Jurkat, Clone E6-1 (cell line): ENCODE measurements at places on chromosomes 6 and 20.
A peak's percentile ranks its signal among the peaks of the same experiment; 100 is the strongest.

DNA sequence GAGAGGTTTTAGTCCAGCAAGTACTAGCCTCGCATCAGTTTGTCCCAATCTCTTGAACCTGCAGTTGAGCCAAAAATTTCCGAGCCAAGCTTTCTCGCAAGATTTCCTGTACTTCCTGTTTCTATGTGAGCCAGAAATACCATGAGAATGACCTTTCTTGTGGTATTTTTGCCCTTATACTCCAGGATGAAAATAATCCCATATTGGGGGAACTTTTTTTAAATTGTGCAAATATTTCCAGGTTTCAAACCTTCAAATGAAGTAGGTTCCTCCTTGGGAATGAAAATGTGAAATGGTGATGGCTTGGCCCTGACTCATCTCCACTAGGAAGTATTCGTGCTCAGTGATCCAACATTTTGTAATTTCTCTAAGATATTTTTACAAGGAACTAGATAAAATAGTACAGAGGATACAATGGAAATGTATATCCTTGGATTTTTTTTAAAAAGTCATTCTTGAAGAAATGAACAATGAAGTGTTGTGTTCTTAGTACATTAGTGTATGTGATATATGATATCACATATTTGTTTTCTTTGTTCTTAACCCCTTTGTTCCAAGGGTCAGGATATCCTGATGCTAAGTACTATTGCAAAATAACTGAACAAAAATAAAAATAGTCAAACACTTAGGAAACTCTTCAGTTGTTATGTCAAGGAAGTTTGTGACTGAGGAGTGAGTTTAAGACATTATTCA is 184.0 kb downstream of the PDE7B start:
- DNase-seq, result no peak

DNA sequence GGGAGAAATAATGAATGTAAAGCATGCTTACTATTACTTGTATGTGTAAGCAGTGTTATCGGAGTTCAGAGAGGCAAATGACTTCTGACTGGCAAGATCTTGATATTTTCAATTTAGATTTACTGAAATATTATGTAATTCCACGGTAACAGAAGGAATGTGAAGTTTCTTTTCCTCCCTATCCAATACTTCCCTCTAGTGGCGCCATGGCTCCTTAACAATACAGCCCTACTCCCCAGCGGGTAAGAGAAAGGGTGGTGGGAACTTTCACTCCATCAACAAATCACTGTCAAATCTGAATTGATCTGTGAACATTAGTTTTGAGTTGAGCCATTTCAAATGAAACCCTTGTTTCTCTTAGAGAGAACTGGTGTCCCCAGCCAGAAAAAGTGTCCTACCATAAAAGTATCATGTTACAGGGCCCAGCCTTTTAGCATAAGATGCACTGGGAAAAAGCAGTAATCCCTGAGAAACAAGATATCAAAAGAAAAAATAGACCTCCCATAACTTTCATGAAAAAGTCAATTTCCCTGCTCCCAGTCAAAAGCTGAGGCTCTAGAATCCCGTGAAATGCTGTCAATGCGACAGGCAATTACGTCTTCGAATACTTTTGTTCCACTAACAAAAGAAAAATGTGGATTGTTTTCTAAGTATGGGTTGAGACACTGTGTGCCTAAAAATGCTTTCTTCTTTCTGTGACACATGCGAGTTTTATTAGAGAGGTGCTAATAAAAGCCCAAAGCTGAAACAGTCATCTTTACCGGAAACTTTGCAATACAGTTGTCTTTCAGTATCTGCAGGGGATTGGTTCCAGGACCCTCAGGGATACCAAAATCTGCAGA is 12.9 kb downstream of the COX7A2 start:
- no peak for DNase-seq

GRCh38 chr20:62742550-62742949 is 33.9 kb downstream of the NTSR1 start:
- no peak for DNase-seq

- no peak for DNase-seq
Observed at GRCh38 chr6:99192561-99192960, 156.9 kb downstream of the FAXC start.

DNA sequence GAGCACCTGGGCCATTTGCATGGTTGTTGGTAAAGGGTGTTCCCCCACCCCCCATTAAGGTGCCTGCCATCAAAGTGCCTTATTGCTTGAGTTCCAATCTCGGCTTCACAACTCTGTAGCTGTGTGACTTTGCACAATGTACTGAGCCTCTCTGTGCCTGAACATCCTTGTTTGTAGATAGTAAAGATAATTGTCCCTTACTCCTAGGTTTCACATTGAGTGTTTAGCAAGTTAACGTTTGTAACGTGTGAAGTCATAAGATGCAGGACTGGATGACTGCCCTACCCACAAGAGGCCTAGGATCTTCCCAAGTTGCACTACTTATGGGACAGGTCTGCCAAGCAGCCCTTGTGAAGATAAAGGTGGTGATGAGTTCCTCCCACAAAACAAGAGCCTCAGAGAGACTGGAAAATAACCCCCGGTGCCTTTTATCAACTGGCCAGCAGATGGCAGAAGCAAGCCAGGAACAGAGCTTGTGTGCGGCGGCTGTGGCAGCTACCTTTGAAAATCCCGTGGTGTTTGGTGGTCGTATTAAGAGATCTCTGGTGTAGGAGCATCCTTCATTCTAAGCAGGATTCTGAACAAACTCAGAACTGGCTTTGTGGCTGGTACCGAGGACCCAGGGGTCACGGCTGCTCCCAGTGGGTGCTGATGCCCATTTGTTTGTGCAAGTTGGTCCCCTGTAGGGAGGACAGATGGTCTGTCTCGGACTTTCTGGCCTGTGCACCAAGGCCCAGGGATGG is 99.1 kb downstream of the CDH26 start:
- DNase-seq, result peak; percentile 95

DNA sequence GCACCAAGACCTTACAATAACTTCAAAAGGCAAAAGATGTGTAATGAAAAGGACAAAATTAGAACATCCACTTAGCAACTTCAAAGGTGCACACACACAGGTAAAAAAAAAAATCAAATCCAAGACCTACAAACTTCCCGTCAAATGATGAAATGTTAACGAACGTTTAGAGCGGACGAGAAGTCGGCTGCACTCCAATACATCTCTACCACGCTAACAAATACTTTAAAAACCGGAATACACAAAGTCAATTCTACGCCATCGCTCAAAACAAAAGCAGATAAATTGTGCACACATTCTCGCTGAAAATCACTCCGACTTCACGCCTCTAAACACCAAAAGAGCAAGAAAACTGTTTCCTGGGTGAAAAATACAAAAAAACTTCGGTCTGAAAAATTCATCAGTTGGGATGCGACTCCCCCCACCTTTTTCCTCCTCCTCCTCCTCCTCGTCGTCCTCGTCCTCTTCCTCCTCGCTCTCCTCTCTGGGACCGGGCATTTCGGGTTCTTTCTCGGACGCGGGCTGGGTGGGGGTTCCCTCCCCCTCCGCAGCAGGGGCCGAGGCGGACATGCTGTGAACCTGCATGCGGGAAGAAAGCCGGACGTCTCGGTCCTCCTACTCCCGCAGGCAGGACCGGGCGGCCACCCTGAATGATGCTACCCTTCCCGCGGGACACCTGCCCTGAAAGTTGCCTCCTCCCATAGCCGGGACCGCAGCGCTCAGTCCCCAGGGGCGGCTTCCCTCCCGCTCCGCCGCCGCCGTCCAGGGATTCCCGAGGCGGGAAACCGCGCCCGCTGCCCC is 712 bp downstream of the DEK start:
- DNase-seq, result no peak

DNA sequence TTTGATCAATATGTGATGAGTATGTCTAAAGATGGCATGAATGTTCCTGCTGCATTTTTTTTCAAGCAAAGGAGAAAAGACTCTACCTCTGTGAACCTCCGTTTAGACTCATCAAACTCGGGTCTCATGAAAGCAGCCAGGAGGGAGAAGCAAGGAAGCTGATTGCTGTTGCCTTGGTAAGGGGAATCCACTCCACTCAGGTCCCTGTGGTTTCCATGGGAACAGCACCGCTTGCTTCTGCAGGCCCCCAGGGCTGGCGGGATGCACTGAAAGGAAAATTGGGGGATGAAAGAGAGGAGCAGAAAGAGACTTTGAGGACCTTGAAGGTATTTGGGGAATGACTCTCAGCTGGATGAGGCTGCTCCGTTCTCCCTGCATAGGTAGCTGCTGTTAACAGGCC is 249.6 kb upstream of the RIN2 start:
- no peak for DNase-seq

DNA sequence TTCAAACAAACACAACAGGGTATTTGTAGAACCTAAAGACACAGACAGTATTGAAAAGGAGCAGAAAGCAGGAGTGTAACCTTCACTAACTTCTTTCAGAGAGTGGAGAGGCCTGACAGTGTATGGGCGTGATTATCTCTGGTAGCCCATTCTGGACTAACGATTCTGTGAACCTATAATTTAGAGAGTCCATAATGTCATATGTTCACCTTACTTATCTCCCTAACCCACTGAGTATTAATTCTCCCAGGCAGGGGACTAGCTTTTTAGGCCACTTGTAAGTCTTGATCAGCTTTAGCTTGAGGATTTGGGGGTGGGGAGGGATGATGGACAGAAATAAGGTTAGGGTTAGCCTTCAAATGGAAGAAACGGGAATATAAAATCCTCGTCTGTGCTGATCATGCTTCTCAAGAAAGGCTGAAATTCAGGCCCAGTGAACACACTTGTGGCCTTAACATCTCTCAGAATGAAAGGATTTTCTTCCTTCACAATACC is 2.8 kb upstream of the PARD6B start:
- DNase-seq, result no peak

DNA sequence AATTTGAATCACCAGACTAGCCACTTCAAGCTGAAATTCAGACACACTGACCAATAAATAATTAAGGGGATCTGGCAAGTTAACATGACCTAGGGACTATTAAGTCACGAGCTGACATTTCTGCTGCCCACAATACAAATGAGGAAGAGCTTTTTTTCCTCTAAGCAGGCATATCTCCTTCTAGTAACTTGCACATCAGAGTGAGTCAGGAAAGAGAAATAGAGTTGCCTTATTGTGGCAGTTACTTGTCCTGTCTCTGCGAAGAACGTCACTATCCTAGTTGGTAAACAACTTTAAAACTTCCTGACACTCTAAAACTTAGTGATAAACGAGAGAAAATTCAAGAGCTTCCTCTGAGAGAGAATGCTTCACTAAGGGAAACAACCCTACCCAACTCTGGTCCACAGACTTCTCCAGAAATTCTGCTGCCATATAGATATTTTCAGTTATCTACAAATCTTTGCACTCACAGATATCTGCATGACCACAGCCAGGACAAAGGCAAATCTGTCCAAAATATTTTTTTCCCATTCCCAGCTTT is 4.2 kb downstream of the PLA2G7 start:
- no peak for DNase-seq

- DNase-seq, result no peak
Observed at GRCh38 chr6:149044528-149044927, 273.0 kb upstream of the TAB2 start.

DNA sequence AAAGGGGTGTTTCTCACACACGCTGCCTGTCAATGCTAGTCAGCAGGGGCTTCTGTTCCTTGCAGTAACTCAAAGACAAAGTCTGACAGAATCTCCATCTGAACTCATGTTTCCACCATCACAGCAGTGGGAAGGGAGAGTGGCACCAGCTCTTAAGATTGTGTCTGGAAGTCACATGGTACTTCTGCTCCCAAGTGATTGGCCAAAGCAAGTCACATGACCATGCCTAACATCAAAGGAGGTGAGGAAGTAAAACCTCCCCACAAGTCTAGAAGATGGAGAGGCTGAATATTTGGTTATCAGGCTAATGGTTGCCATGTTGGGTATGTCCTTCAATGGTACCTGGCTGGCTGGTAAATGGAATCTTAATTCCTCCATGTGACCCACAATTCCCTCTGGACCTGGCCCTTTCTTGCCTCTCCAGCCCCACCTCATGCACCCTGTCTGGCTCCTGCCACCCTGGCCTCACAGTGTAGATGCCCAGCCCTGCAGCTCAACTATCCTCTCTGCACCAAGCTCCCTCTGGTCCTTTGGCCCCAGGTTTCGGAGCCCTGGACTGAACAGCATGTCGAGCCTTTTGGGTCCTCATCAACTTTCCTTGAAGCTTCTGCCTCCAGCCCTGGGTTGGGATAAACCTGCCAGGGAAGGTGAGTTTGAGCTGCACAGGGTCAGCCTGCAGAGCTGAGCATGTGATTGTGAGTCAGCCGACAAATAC is 51.0 kb upstream of the PMEPA1 start:
- DNase-seq, result no peak

- no peak for DNase-seq
Observed at GRCh38 chr20:33444797-33445560, 1.4 kb upstream of the SNTA1 start.

- no peak for DNase-seq
Observed at GRCh38 chr6:136012198-136012887, 160.8 kb downstream of the PDE7B start.

DNA sequence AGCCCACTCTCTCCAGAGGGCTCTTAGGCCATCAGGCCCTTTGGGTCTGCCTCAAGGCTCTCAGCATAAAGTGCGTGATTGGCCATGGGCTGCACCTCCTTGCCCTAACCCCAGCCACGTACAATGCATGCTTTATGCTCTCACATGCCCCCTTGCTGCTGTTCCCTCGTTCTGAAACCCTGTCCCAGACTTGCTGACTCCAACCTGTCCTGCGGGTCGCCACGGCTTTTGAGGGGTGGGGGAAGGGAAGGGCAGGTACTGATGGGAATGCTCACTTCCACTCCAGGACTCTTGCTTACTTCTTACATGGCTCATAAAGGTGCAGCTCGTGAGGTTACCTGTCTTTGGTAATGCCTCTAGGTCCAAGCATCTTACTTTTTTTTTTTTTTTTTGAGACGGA is 6.0 kb downstream of the ARMC12 start:
- no peak for DNase-seq

DNA sequence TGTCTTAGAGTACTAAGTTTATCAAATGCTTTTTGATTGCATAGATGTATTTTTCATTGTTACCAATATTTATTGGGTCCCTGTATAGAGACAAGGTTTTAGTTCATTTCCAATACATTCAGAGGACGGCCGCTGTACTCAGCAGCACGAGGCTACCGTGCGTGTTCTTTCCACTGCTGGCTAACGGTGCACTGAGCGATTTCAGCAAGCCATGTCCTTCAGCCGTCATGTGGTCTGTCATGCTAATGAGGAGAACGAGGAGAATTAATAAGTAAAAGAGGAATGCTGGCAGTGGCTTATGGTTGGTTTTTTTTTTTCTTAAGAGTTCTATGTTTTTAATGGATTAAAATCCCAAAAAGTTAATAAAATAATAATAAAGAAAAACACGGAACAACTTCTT is 253.6 kb downstream of the ARID1B start:
- DNase-seq, result no peak

DNA sequence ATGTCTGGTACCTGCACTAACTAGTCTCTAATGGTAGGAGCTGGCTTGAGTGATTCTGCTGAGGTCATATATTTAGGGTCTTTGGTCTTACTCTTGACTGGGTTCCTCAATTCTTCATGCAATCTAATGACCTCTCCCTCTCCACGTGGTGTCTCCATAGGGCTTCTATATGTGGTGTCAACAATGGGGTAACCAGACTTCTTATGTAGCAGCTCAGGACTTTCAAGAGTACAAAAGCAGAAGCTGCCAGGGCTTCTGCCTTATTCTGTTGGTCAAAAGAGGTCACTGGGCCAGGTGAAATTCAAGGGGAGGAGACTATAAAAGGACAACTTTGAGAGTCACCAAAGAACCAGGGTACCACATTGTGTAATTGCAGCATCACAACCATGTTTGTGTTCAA is 54.3 kb downstream of the NUS1 start:
- no peak for DNase-seq
